ENCODE measurements at places on chromosomes 5 and 9.

DNA sequence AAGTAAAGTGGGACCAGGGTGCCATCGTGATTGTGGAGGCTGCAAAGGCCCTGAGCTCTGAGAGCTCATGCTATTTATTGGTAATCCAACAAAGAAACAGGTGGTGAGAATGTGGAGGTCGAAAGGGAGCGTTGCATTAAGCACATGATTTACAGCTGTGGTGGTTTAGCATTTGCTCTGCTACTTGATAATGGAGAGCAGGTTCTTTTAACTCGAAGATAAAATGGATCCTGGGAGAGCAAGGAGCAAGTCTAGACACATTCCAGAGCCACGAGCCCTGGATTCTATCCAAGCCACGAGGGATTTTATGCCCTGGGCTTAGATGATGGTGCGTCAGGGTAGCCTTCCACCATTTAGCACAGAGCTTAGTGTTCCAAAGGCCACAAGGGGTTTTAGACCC is 1710.1 kb upstream of the CDH9 start:
- DNase-seq, result no peak

DNA sequence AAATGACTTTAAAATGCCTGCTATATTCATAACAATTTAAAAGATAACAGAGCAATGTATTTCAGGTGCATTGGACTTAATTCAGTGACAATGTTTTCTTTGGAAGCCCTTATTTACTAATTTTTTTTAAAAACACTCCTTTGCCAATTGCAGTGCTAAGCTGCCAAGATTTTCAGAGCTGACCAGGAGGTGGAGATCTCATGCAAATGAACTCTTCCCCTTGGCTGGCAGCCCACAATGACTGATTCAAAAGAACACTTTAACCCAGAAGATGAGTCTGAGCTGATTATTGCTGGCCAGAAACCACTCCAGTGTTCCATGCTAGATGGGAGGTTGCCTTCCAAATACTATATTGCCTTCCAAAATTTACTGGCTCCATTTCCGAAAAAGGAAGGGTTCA is 128.3 kb upstream of the CCNH start:
- no peak for DNase-seq

GRCh38 chr5:36751886-36752285 is 124.7 kb upstream of the NIPBL start:
- DNase-seq, result no peak

- DNase-seq, result no peak
These were observed 155.6 kb upstream of the VLDLR start for GRCh38 chr9:2465921-2466460.

- no peak for DNase-seq
These were observed 111.9 kb downstream of the CNTLN start for GRCh38 chr9:17246770-17247169.

- DNase-seq, result no peak
These were observed 214.6 kb downstream of the PDZD2 start for GRCh38 chr5:31853398-31854135.

DNA sequence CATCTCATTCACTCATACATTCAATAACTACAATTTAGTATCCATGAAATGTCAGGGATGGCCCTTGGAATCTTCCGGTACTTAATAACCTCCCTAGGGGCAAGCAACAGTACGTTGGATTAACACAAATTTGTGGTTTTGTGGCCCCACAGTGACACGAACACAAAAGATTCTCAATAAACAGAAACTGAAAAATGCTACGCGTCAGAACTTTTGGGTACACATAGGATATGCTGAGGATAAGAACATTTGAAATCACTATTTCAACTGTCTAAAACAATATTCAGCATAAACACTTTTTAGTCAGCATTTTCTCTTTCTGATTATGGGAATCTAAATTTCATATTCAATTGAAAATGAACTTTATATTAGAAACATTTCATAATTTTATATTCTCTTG is 107.0 kb upstream of the GPR151 start:
- no peak for DNase-seq

DNA sequence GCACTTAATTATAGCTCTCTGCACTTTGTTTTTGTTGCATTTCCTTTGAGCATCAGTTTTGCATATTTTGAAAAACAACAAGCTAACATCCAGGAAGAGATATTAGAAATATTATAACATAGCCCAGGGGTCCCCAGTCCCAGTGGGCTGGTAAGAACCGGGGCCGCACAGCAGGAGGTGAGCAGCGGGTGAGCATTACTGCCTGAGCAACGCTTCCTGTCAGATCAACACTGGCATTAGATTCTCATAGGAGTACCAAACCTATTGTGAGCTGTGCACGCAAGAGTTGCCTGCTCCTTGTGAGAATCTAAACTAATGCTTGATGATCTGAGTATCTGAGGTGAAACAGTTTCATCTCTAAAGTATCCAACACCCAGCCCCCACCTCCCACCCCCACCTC is 675.9 kb upstream of the ZNF608 start:
- no peak for DNase-seq

GRCh38 chr5:72248410-72248981 is 71.5 kb downstream of the MRPS27 start:
- DNase-seq, result no peak

DNA sequence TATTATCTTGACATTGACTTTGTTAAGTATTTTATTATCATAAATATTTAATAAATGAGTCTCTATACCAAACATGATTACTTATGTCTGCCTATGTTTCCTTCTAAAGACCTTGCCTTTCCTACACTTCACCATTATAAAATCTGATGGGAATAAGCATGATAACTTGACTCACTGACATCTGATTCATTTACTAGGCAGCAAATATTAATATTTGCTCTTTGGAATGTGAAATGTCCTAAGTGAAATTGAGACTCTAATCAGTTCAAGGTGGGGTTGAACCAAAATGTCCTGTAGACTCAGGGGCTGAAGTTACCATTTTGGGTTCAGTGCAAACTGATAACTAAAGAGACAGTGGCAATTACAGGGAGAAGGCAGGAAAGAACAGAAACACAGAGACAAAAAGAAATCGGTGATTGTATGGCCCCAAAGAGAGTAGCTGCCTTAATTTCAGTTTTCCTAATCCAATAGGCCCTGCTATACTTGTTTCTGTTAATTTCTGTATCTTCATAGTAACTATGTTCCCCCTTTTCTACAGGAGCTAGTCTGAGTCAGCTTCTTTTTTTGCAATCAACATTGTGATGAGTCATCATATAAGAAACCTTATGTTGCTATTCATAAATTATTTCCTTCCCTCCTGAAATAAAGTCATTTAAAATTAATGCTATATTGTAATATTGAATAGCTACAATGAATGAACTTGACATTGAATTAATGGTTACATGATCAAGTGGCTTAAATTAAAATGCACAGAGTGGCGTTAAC is 296.8 kb downstream of the PDE4D start:
- no peak for DNase-seq

GRCh38 chr9:14207352-14207995 is 106.5 kb downstream of the NFIB start:
- DNase-seq, result no peak

Data from stimulated activated CD4-positive, alpha-beta T cell treated with anti-CD3 and anti-CD28 coated beads, Interleukin-1b, Interleukin-23, amount 100 ng/mL, for 1 hour (primary cell).